Non-pigmented ciliary epithelial cell (primary cell): ENCODE measurements at places on chromosomes 6 and 20.

DNA sequence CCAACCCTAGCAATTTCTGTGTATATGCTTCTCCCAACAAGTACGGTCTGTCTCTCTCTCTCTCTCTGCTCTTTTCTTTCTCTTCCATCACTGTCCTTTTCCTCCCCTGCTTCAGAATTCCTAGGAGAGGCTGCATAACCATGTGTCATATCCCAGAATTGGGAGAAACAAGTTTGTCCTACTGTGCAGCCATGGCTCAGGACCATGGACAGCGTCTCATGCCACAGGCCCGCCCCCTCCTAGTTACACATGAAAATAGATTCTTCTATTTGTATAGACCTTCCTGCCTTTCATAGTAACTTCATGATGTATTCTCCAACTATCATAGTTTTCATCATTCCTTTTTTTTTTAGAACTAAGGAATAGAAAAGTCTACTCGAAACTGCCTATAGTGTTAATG, 98.0 kb downstream of the FNDC1 start:
- no peak for DNase-seq

DNA sequence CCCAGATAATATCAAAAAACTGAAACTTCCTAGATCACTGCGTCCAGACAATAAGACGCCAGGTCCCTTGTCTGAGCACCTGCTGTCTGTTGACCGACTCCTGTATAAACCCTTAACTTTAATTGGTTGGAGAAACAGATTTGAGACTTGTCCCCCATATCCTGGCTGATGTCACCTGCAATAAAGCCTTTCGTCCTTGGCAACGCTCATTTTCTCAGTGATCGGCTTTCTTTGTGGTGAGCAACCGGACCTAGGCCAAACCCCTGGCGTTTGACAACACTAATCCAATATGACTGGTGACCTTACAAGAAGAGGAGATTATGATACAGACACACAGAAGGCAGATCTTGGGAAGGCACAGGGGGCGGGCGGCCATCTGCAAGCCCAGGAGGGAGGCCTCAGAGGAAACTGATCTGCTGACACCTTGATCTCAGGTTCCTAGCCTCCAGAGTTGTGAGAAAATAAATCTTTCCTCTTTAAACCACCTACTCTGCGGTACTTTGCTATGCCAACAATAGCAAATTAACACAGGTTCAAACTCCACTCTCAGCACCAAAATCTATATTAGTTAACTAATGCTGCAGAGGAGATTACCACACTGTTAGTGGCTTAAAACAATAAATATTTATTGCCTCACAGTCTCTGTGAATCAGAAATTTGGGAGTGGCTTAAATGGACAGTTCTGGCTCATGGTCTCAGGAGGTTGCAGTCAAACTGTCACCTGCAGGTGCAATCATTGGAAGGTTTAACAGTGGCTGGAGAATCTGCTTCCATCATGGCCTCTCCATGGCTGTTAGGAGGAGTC, 178.7 kb downstream of the OTOR start:
- DNase-seq = no peak

- DNase-seq = no peak
Observed at GRCh38 chr6:96013531-96013930, 2.2 kb upstream of the FUT9 start.

DNA sequence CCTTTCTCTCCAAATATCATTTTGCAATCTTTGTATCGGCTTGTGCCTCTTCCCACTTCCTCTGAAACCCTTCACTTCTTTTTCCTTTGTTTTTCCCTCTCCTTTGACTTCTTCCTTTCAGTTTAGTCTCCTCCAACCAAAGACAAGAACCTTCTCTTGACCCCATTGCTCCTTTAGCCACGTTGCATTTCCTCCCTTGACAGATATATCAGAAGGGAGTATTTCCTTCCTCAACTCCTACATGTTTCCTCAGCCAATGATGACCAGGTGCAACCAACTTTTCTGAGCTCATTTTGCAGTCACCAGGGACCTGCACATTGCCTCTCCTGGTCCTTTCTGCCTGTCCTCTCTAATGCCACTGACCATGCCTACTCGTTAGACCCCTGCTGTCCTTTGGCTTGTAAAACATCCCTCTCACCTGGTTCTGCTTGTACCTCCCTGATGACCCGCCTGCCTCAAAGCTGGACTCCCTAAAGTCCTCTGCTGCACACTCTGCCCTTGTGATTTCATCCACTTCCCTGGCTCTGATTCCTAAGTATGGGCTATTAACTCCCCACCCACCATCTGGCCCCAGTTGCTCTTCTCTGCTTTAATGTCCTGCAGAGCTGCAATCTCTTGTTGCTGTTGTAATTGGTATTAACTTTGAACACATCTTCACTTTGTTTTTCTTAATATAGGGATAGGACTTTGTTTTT, 27.4 kb downstream of the SLC22A16 start:
- no peak for DNase-seq

- DNase-seq = no peak
Observed at GRCh38 chr6:34603707-34604106, 47.6 kb upstream of the SPDEF start.

GRCh38 chr20:14879839-14880238, 542.4 kb upstream of the FLRT3 start:
- DNase-seq = no peak

- peak; percentile 73 for DNase-seq
Observed at GRCh38 chr6:112881027-112881426, 533.9 kb downstream of the RFPL4B start.

GRCh38 chr20:11682285-11682684, 235.4 kb upstream of the BTBD3 start:
- DNase-seq = no peak

GRCh38 chr20:50322703-50323131, 132.1 kb downstream of the CEBPB start:
- no peak for DNase-seq

DNA sequence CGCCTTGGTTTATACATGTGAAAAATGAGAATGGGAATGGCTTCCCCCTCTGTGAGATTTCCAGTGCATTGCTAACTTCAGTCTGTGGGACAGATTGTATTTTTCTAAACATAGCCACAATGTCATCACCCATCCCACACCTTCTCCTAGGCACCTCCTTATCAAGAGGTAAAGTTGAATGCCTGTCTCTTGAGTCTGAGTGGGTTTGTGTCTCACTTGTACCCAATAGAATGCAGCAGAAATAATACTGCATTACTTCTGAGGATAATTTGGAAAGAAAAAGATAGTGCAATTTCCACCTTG, 27.9 kb downstream of the RIN2 start:
- DNase-seq = peak; percentile 52

- DNase-seq = no peak
Observed at GRCh38 chr6:11806561-11807317, 28.1 kb upstream of the ADTRP start.

DNA sequence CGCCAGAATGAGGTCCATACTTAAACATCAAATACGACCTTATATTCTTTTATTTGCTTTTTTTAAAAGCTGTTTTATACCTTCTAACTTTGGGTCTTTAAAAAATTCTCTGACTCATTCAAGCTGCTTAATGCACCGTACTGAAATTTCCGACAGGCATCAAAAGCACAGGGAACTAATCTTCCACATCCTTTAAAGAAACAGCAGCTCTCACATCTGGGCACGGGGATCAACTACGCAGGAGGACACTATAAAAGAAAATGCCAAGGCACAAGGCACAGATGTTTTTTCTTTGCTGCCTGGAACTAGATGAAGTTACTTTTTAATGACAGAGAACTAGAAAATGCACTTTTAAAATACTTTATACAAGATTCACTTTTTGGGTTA, 112.4 kb upstream of the ARG1 start:
- DNase-seq = peak; percentile 1

DNA sequence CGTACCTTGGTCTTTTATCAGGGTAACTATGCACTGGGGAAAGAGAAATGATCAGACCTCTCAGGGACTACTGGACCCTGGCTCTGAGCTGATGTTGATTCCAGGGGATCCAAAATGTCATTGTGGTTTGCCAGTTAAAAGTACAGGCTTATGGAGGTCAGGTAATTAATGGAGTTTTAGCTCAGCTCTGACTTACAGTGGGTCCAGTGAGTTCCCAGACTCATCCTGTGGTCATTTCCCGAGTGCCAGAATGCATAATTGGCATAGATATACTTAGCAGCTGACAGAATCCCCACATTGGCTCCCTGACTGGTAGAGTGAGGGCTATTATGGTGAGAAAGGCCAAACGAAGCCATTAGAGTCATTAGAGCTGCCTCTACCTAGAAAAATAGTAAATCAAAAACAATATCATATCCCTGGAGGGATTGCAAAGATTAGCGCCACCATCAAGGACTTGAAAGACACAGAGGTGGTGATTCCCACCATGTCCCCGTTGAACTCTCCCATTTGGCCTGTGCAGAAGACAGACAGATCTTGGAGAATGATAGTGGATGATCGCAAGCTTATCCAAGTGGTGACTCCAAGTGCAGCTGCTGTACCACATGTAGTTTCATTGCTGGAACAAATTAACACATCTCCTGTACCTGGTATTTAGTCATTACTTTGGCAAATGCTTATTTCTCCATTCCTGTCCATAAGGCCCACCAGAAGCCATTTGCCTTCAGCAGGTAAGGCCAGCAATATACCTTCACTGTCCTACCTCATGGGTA, 152.4 kb downstream of the THBS2 start:
- DNase-seq = no peak

DNA sequence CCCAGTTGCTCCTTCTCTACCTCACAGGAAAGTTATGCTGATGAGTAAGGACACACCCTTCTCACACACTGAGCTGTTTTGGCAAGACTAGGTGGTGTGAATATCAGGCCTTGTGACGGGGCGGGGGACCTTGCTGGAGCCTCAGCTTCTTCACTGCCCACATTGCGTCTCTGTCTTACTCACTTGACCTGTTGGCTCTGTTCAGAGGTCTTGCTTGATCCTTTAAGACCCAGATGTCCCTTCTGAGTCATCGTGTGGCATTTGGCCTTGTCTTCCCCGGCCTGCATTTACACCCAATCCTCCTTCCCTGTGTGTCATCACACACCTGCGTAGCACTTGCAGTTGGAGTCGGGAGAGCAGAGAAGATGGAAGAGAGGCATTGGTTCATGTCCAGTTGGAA, 8.3 kb upstream of the PRND start:
- DNase-seq = no peak

GRCh38 chr6:156396068-156396771, 381.0 kb upstream of the ARID1B start:
- no peak for DNase-seq

- no peak for DNase-seq
Observed at GRCh38 chr6:159826968-159827647, 27.0 kb downstream of the PNLDC1 start.

DNA sequence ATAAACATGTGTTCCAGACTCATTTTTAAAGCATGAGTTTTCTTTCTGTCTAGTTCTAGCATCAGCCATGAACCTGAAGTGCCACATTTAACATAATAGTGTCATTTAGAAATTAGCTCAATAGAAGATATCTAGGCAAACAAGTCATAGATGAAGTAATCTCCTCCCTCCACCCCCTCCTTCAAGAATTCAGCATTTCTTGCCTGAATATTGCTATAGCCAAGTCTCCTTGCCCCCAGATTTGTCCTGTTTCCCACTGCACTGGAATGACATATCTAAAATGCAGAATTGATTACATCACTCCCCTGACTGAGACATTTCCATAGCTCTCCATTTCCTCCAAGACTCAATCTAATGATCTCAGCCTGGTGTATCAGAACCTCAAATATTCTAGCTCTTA, 134.9 kb upstream of the BACH2 start:
- DNase-seq = no peak

- no peak for DNase-seq
Observed at GRCh38 chr6:137231895-137232294, 12.7 kb upstream of the IFNGR1 start.

DNA sequence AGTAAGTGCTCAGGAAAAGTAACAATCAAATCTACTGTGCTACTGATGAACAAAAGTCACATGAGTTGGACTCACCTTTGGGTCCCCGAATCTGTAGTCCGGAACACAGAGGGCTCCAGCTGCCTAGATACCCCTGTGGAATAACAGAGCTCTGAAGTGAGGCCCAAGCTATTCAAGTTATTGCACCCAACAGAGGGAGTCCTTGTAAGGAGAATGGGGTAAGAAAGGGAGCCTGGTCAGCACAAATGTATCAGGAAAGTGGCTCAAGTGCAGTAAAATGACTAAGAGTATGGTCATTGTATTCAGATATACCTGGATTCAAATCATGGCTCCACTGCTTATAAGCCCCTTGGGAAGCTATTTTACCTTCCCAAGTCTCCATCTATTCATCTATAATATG, 20.9 kb downstream of the EDN1 start:
- DNase-seq = no peak

- no peak for DNase-seq
Observed at GRCh38 chr20:40646361-40646760, 42.7 kb downstream of the MAFB start.

- no peak for DNase-seq
Observed at GRCh38 chr6:17032590-17032987, 69.3 kb upstream of the STMND1 start.

DNA sequence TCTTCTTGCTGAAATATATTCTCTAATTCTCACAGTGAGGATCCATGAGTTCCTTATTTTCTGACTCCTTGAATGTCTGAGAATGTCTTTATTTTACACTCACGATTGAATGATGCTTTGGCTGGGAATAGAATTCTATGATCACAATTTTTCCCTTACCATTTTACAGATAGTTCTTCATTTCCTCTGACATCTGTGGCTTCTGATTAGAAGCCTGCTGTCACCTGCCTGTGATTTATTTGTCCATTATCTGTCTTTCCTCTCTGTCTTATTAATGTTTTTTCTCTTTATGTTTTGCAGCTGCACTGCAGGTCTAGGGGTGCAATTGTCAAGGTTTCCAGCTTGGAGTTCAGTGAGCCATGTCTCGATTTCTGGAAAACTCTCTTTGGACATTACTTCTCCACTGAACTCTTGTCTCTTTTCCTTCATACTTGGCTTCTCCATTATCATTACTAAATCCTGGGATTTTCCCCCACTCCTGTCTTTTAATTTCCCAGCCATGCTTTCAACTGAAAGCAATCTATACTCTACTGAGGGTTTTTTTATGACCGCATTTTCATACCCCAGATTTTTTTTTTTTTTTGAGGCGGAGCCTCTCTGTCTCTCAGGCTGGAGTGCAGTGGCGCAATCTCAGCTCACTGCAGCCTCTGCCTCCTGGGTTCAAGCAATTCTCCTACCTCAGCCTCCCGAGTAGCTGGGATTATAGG, 121.2 kb upstream of the PRND start:
- DNase-seq = no peak

DNA sequence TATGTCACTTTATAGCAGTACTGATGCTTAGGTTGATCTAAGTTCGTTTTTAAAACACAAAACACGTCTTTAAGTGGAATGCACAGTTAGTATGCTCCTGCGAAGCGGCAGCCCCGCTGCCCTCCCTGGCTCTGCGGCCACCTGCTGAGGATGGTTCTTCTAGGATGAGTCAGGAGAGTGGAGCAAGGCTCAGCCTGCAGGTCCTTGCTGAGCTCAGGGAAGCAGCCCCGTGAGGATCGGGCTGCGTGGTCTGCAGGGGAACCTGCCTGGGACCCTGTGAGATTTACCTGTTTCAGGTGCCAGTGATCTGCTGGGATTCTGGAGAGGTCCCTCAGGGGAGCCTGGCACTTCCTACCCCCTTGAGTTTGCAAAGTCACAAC, 57.5 kb downstream of the SYNJ2 start:
- no peak for DNase-seq

GRCh38 chr6:10151144-10151915, 263.5 kb downstream of the TFAP2A start:
- DNase-seq = no peak
